Activated CD8-positive, alpha-beta memory T cell treated with anti-CD3 and anti-CD28 coated beads, Interleukin-2, amount 10 ng/mL, durations not matched to agents 7 days and 5 days (primary cell): ENCODE measurements at places on chromosomes 6 and 20. TPM values are rescaled to one million over a fixed set of nuclear protein-coding genes. Genes with fewer than 3 reads are reported as not detected.

Gene PTPRK
- 2.6 TPM for total RNA-seq

Gene PLEKHG1
- total RNA-seq: 4.6 TPM

Gene FGD2
- total RNA-seq: 15.6 TPM

Gene SEMG1
- not detected for total RNA-seq

Gene MAS1
- total RNA-seq: not detected

Gene CCDC170
- total RNA-seq: not detected

Gene IRF4
- total RNA-seq: 254 TPM

Gene CST3
- 0.47 TPM for total RNA-seq

Gene BTBD3
- total RNA-seq: 1.5 TPM

Gene SLC35F1
- total RNA-seq: not detected

DNA sequence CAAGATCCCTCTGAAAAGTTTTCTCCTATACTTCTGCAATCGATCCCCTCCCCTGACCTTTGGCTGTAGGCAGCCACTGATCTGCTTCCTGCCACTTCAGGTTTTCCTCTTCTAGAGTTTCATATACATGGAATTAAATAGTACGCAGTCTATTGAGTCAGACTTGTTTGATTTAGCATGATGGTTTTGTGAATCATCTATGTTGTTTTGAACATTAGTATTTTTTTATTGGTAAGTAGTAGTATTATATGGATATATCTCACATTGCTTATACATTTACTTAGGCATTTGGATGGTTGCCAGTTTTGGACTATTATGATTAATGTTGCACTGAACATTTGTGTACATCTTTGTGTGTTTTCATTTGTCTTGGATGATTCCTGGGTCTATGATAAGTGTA, 518.0 kb downstream of the CD109 start:
- no peaks in the 10 kb centered on the region for H3K27me3 ChIP-seq
- no peak for DNase-seq
- no peaks in the 10 kb centered on the region for H3K4me1 ChIP-seq
- H3K36me3 ChIP-seq: no peaks in the 10 kb centered on the region
- H3K27ac ChIP-seq: no peak overlapping the region

- H3K27me3 ChIP-seq: peaks cover 90% of the 10 kb centered on the region
- no peak for DNase-seq
- no peaks in the 10 kb centered on the region for H3K36me3 ChIP-seq
Observed at GRCh38 chr20:57263801-57264792, 2.3 kb downstream of the BMP7 start.

GRCh38 chr20:20931632-20932031, 174.5 kb downstream of the LINC00237 start:
- H3K27me3 ChIP-seq: no peaks in the 10 kb centered on the region
- DNase-seq: no peak
- H3K27ac ChIP-seq: no peak overlapping the region

GRCh38 chr6:152206072-152206818, 398.8 kb downstream of the ESR1 start:
- H3K36me3 ChIP-seq: peaks cover 53% of the 10 kb centered on the region
- H3K4me1 ChIP-seq: no peaks in the 10 kb centered on the region
- no peak overlapping the region for H3K27ac ChIP-seq
- no peaks in the 10 kb centered on the region for H3K27me3 ChIP-seq

DNA sequence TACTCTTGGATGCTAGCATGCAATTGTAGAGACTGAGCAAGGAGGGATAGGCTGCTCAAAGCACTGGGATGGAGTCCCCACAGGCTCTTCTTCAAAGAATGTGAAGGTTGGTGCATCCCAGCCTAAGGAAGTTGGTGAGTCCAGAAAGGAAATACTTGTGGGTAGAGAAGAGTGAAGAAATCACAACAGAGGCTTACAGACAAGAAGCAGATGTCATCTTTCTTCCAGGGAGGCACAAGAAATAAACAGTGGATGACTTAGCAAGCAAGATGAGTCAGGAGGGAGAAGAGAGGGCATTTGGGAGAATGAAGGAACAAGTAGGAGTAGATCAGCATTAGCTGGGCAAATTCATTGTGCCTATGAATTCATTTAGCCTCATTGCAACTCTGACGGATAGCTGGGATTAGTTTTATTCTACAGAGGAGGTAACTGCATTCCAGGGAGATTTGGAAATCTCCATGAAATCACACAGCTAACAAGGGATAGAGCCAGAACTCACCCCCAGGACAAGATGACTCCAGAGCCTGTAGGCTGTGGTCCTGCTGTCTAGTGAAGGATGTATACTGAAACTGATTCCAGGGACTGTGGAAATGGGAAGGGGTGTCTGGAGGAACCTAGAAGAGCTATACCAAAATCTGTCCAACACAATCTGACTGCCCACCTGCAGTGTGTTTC, 125.8 kb upstream of the SPTLC3 start:
- no peaks in the 10 kb centered on the region for H3K4me1 ChIP-seq
- no peak overlapping the region for H3K4me3 ChIP-seq
- no peak overlapping the region for H3K27ac ChIP-seq

DNA sequence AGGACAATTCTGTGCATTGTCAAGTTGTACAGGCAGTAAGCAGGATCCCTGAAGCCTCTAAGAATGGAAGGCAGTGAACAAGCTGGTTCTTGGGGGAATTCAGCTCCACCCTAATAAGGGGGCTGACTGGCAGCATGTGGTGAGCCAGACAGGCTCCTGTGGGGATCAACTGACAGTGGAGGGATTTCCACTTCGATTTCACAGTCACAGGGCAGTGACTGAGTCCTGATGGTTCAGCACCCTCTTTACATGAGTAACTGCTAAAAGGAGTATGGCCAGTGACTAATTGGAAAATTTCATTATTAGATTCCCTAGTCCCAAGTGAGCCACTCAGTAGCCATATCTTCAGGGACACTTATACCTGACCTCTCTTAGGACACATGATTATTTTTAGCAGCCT, 78.4 kb downstream of the NDUFAF5 start:
- DNase-seq: no peak
- H3K27me3 ChIP-seq: no peaks in the 10 kb centered on the region
- no peaks in the 10 kb centered on the region for H3K36me3 ChIP-seq

DNA sequence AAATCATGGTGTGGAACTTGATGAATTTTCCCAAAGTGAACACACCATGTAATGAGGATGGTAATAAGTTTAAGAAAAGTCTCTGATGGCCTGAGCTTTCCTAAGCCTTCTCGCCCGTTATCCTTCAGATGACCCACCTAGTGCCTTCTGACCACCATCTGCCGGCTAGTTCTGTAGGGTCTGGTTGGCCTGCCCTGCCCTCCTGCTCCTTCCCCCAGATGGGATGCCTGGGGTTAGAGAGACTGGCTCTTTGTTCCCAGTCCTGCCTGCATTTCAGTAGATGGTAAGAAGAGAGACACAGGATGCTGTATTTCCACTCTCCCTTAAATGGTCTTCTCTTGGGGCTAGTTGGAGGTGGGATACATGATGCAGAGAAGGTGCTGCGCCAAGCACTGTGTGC, 43.0 kb downstream of the TIAM2 start:
- DNase-seq: no peak
- no peaks in the 10 kb centered on the region for H3K36me3 ChIP-seq
- no peaks in the 10 kb centered on the region for H3K4me1 ChIP-seq
- no peak overlapping the region for H3K4me3 ChIP-seq
- H3K27me3 ChIP-seq: no peaks in the 10 kb centered on the region

DNA sequence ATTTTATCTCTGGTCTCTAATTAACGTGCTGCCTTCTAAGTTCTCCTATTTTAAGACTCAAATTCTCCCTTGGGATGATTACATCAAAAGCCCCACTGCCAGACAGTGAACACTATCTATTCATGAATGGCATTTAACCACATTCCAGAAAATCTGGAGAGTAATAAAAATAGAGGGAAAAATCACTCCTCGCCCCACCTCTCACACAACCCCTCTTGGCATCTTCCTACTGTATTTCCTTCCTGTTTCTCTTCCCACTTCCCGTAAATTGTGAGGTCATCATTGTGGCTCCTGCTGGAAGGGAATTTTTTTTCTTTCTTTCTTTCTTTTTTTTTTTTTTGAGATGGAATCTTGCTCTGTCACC, 31.5 kb downstream of the RAB44 start:
- no peak overlapping the region for H3K4me3 ChIP-seq
- H3K27ac ChIP-seq: no peak overlapping the region
- H3K4me1 ChIP-seq: peaks cover 24% of the 10 kb centered on the region
- H3K36me3 ChIP-seq: no peaks in the 10 kb centered on the region
- no peak for DNase-seq
- H3K27me3 ChIP-seq: no peaks in the 10 kb centered on the region

DNA sequence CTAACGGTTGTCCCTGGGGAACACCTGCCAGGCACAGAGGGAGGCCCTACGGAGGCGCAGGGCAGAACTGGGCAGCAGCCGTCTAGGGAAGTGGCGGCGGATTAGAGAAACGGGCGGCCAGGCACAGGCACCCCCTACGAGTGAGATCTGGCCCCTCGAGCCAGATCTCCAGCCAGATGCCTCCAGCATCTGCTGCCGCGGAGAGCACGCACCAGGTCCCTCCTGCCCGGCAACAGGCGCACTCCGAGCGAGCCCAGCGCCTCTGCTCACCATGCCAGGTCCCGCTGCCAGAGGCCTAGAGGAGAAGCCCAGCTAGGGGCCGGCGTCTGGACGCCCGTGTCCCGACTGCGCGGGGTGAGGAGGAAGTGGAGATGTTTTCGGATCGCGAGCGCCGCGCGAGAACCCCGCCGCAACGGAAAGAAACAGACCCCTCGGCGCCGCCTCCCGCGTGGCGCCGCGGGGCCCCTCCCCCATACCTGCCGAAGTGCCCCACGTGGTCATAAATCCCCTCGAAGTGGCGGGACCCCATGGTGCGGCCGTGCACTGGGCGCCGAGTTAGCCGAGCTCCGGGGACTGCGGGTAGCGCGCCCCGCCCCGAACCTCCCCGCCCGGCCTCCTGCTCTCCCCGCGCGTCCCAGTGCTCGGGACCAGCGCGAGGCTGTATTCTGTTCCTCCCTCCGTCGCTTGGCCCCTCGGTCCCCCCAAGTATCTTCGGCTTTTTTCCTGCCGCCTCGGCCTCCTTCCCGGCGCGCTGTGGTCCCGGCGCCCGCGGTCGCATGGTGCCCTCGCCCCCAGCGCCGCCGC, at the start of gene SLC22A16:
Gene SLC22A16, minus strand, starts transcription at position 568 of the 804 bp plus-strand sequence. Its CDS starts 39 bp downstream, at position 529.
- H3K36me3 ChIP-seq: no peaks in the 10 kb centered on the region
- H3K4me1 ChIP-seq: peaks cover 10% of the 10 kb centered on the region
- no peak within 1 kb of the TSS for H3K27ac ChIP-seq

GRCh38 chr6:21707524-21708319, 114.2 kb downstream of the SOX4 start:
- H3K4me1 ChIP-seq: no peaks in the 10 kb centered on the region
- H3K27ac ChIP-seq: no peak overlapping the region
- no peak for DNase-seq
- no peaks in the 10 kb centered on the region for H3K27me3 ChIP-seq

GRCh38 chr6:133804265-133804664, 84.6 kb upstream of the TCF21 start:
- no peaks in the 10 kb centered on the region for H3K4me1 ChIP-seq
- no peaks in the 10 kb centered on the region for H3K36me3 ChIP-seq
- DNase-seq: no peak
- peaks cover 7% of the 10 kb centered on the region for H3K27me3 ChIP-seq

DNA sequence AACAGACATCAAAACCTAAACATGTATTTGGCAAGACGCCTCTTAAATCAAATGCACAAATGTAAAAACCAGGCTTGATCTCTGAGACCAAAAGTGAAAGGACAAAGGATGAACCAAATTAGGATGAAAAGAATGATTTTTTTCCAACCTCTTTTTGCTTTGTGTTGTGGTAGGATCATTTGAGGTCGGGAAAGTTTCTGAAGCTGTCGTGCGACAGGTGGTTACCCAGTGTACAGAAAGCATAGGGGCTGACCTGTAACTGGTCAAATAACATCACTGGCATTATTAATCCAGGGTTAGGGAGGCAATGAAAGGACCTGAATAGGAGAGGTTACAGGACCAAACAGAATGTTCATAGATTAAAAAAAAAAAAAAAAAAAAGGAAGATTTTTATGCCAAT, 18.1 kb upstream of the NOL7 start:
- peaks cover 2% of the 10 kb centered on the region for H3K4me1 ChIP-seq
- H3K27ac ChIP-seq: no peak overlapping the region
- no peak for DNase-seq
- peaks cover 14% of the 10 kb centered on the region for H3K36me3 ChIP-seq

DNA sequence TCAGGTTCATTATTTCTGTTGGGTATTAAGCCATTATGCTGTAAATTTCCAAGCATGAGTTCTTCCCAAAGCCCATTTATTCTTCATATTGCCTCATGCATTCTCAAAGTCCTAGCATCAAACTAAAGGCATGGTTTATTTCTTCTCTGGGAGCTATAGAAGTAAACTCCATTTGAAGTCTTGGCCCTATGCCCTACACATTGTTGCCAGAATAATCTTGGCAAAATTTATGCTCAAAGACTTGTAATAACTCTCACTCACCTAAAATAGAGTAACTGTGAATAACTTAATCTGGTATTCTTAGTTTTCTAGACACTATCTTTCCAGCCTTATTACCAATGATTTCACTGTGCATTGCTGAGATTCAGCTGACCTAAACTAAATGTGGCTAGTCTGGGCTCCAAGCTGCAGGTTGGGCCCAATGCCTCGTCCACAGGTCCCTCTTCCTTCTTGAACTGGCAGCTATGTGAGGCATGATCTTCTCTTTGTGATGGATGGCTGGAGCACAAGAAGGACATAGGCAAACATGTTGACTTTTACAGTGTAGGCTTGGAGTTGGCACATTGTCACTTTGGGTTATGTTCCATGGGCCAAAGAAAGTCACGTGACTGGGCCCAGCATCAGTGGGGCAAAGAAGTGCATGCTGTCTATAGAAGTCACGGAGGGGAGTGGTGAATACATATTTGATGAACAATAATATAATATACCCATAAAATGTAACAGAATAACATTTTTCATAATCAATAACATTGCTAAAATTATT, 39.1 kb upstream of the ANKEF1 start:
- H3K27me3 ChIP-seq: peaks cover 3% of the 10 kb centered on the region
- no peak overlapping the region for H3K4me3 ChIP-seq
- no peaks in the 10 kb centered on the region for H3K36me3 ChIP-seq

GRCh38 chr6:3501826-3502500, 45.1 kb upstream of the SLC22A23 start:
- no peaks in the 10 kb centered on the region for H3K4me1 ChIP-seq
- peaks cover 19% of the 10 kb centered on the region for H3K27me3 ChIP-seq
- H3K4me3 ChIP-seq: no peak overlapping the region

DNA sequence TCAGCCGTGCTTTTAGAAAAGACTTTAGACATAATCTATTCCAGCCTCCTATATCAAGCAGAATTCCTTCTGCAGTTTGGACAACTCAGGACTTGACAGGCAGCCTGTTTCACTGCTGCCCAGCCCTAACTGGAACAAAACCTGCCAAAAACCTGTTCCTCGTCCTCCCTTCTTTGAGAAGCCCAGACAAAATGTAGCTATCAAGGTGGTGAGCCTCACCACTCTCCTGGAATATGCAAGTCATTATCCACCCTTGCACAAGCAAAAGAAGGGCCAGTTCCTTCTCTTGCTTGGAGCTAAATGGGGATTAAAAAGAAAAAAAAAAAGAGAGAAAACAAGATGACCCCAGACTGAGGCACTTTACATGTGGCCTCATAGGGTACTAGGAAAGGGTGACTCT, 64.2 kb downstream of the TFAP2A start:
- H3K36me3 ChIP-seq: no peaks in the 10 kb centered on the region
- DNase-seq: no peak
- H3K4me3 ChIP-seq: no peak overlapping the region
- H3K27ac ChIP-seq: no peak overlapping the region
- no peaks in the 10 kb centered on the region for H3K4me1 ChIP-seq

GRCh38 chr6:81988446-81988845, 236.0 kb upstream of the TENT5A start:
- H3K4me1 ChIP-seq: no peaks in the 10 kb centered on the region
- H3K27me3 ChIP-seq: no peaks in the 10 kb centered on the region
- no peaks in the 10 kb centered on the region for H3K36me3 ChIP-seq
- H3K27ac ChIP-seq: no peak overlapping the region
- DNase-seq: no peak
- no peak overlapping the region for H3K4me3 ChIP-seq

- no peak overlapping the region for H3K4me3 ChIP-seq
- no peaks in the 10 kb centered on the region for H3K36me3 ChIP-seq
- H3K27me3 ChIP-seq: no peaks in the 10 kb centered on the region
- no peaks in the 10 kb centered on the region for H3K4me1 ChIP-seq
Observed at GRCh38 chr6:133223452-133224029, 17.6 kb upstream of the EYA4 start.
